ENCODE measurements at places on chromosomes 1 and 21.

- H3K4me1 ChIP-seq, result peaks cover 5% of the 10 kb centered on the region
- H3K36me3 ChIP-seq, result peaks cover 51% of the 10 kb centered on the region
- no peaks in the 10 kb centered on the region for H3K27me3 ChIP-seq
- H3K27ac ChIP-seq, result no peak overlapping the region
- H3K4me3 ChIP-seq, result no peak overlapping the region
- no peak for DNase-seq
Measured at GRCh38 chr1:19345391-19345790, 33.3 kb downstream of the SLC66A1 start.

- no peaks in the 10 kb centered on the region for H3K27me3 ChIP-seq
- H3K4me1 ChIP-seq, result peaks cover 7% of the 10 kb centered on the region
- H3K4me3 ChIP-seq, result no peak overlapping the region
Measured at GRCh38 chr1:185207980-185208602, 51.1 kb downstream of the SWT1 start.

- peak overlapping the region; percentile 77 for H3K27ac ChIP-seq
- H3K4me1 ChIP-seq, result peaks cover 31% of the 10 kb centered on the region
- DNase-seq, result no peak
- H3K36me3 ChIP-seq, result peaks cover under 1% of the 10 kb centered on the region
Measured at GRCh38 chr1:153985341-153985912, 712 bp downstream of the RAB13 start.

- no peak overlapping the region for H3K4me3 ChIP-seq
- H3K36me3 ChIP-seq, result no peaks in the 10 kb centered on the region
- no peak for DNase-seq
- no peak overlapping the region for H3K27ac ChIP-seq
- no peaks in the 10 kb centered on the region for H3K27me3 ChIP-seq
- no peaks in the 10 kb centered on the region for H3K4me1 ChIP-seq
Measured at GRCh38 chr1:57632401-57632800, 208.5 kb upstream of the DAB1 start.

- no peaks in the 10 kb centered on the region for H3K4me1 ChIP-seq
- no peak for DNase-seq
- no peak overlapping the region for H3K27ac ChIP-seq
- no peaks in the 10 kb centered on the region for H3K36me3 ChIP-seq
- peaks cover 36% of the 10 kb centered on the region for H3K27me3 ChIP-seq
Measured at GRCh38 chr1:108316545-108316944, 72.7 kb upstream of the NBPF4 start.

- no peak overlapping the region for H3K4me3 ChIP-seq
- no peaks in the 10 kb centered on the region for H3K27me3 ChIP-seq
- H3K36me3 ChIP-seq, result no peaks in the 10 kb centered on the region
- no peak overlapping the region for H3K27ac ChIP-seq
- H3K4me1 ChIP-seq, result no peaks in the 10 kb centered on the region
Measured at GRCh38 chr21:19475525-19475924, 1071.9 kb upstream of the TMPRSS15 start.

DNA sequence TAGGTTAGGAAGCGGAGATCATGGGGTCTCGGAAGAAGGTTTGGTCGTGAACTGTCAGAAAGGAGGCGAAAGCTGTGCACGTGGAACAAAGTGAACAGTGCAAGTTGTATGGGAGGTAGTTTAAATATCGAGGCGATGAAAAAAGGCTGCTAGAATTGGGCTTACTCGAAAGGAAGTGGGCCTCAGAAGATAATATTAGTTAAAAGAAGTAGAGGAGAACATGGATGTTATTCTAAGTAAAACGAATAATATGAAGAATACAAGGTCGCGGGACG, 571 bp downstream of the WDR3 start:
- H3K27me3 ChIP-seq, result peaks cover 1% of the 10 kb centered on the region
- H3K27ac ChIP-seq, result peak overlapping the region; percentile 80
- no peak for DNase-seq

- H3K27ac ChIP-seq, result no peak overlapping the region
- H3K36me3 ChIP-seq, result no peaks in the 10 kb centered on the region
- no peaks in the 10 kb centered on the region for H3K4me1 ChIP-seq
- DNase-seq, result no peak
Measured at GRCh38 chr1:47682198-47682597, 244.4 kb downstream of the FOXD2 start.

DNA sequence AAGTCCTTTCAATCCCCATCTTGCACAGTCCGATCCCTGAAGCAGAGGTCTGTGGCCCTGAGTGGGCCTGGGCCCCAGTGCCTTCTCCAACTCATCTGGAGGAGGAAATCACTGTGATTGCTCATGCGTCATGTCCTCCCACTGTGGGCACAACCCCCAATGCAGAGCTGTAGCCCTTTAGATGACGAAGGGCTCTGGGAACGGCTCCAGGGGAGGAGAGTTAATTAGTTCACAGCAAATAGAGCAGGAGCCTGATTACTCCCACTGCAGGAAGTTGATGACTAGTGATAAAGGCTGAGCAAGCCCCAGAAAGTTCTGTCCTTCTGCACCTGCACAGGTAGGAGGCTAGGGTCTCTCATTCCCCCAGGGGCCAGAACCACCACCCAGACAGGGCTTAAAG, 111.5 kb downstream of the CCDC185 start:
- H3K27ac ChIP-seq, result no peak overlapping the region
- no peak for DNase-seq
- H3K4me1 ChIP-seq, result no peaks in the 10 kb centered on the region
- H3K36me3 ChIP-seq, result no peaks in the 10 kb centered on the region
- no peaks in the 10 kb centered on the region for H3K27me3 ChIP-seq
